NCI-H1694 (cell line): ENCODE measurements at places on chromosomes 6 and 20.

DNA sequence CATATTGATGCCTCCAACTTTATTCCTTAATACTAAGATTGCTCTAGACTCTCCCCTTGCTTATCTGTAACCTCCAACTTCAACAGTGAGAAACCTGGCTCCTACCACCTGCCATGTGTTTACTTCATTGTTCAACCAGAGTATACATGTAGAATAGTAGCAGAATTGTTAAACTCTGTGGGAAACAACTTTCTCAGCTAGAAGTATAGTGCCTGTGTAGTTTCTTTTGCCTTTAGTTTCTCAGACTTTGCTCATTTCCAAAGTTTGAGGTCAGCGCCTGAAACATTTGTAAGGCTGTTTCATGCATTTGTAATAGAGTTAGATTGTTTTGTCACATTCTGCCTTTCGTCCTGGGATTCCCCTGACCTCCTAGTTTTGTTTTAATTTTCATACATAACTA is 34.9 kb upstream of the HECA start:
- DNase-seq: no peak

DNA sequence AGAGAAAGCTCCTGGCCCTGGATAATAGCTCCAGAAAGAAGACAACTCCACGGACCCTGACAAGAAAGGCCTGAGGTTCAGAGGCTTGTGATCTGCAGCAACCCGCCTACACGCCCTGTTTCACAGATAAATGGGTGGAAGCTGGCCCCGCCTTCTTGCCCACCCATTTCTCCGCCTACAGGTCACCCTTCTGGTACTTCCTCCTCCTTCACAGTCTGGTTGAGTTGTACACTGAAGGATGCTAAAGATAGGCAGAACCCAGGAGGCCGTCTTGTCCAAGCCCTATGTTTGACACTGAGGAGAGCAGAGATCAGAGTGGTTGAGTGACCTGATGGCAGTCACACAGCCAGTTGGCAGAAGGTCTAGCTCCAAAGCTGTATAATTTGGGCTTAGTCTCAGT is 34.2 kb upstream of the MDGA1 start:
- DNase-seq: no peak

- peak; percentile 13 for DNase-seq
Measured at GRCh38 chr6:5497896-5498578, 236.7 kb downstream of the FARS2 start.

DNA sequence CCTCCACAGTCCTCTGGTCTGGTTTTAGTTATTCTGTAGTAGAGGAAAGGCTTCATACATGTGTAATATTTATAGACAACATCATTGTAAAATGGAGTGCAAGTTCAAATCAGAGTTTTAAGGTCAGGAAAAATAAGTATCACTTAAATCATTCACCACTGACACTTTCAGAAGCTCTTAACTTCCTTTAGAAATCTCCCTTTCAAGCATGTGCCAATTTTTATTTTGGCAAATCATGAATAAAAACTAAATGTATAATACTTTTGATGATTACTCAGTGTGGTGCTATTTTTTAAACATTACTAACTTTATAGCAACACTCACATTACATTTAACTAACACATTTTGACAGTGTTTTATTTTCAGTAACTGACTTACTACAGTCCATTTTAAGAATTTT is 112.2 kb downstream of the OGFRL1 start:
- DNase-seq: no peak

- no peak for DNase-seq
Measured at GRCh38 chr20:32605167-32605656, 20.1 kb upstream of the NOL4L start.

DNA sequence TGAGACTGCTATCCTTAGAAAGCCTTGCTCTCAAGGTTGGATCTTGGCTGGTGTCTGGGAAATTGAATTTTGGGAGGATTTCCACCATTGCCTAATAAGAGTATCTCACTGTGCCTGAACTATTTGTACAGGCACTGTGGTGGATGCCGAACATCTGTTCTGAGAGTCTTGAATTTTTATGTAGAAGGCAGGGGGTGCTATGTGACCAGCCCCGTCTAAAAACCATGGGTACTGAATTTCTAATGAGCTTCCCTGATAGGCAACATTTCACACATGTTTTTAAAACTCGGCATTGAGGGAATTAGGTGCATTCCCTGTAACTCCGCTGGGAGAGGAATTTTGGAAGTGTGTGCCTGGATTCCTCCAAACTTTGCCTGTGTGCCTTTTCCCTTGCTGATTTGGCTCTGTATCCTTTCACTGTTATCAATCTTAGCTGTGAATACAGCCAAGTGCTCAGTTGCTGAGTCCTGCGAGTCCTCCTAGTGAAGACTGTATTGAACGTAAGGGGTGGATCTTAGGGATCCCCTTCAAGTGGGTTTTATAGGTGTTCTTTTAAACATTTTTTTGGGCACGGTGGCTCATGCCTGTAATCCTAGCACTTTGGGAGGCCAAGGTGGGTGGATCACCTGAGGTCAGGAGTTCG is 27.6 kb upstream of the SCAF8 start:
- no peak for DNase-seq

DNA sequence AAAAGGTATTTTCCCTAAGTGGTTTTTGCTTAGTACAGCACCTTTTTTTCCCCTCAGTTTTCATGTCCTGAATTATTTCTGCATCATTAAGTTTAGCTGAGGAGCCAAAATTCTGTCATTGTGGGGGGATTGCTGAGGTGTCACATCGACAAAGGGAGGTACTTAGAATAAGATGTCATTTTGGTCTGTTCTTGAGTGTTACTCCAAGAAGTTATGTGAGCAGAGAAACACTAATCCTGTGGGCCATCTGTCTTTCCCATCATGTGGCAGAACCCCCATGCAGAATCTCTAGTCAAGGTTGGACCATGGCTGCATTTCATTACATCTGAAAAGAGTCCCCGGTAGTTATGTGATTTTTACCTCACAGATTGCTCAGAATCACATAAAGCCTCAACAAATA is 167.8 kb upstream of the CENPW start:
- DNase-seq: no peak

DNA sequence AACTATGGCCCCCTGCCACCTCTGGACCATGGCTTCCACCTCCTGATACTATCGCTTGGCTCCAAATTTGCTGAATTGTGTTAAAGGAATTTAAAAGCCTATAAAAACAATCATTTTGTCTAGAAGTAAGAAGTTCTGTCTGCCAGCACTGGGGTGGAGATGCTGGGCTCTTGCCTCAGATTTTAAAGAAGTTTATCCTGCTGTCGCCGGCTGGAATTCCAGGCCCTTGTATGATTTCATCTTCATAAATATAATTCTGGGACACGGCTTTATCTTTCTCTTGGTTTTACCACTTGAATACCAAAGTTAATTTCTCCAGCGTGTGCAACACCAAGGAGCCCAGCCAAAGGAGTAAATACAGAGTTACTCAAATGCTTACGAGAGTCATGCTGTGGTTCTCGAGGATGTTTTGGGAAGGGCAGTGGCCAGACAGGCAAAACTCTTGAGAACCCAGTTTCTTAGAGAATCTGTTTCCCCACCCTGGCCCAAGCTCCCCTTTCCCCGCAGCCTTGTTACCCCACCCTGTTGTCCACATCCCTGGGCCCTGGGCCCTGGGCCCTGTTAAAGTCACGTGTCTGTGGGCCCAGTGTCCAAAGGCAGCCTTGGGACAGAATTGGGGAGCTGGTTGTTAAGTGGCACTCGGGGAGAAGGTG is 31.9 kb downstream of the C6orf89 start:
- no peak for DNase-seq

- DNase-seq: no peak
Measured at GRCh38 chr6:41439524-41440418, 104.4 kb downstream of the NCR2 start.

DNA sequence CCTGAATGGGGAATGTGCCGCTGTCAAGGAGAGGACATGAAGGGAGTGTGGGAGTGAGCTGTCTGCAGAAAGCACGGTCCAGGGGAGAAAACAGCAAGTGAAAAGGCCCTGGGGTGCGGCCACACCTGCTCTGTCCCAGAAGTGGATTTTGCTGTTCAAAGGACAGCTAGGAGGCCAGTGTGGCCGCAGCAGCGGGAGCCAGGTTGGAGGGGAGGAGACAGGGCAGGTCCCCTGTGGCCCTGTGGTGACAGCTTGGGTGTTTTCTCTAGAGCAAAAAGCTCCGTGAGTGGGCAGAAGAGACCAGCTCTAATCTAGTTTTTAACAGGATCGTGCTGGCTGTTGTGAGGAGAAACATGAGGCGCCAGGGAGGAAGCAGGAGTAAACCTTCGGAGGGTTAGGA is 4.5 kb upstream of the SLC52A3 start:
- no peak for DNase-seq

DNA sequence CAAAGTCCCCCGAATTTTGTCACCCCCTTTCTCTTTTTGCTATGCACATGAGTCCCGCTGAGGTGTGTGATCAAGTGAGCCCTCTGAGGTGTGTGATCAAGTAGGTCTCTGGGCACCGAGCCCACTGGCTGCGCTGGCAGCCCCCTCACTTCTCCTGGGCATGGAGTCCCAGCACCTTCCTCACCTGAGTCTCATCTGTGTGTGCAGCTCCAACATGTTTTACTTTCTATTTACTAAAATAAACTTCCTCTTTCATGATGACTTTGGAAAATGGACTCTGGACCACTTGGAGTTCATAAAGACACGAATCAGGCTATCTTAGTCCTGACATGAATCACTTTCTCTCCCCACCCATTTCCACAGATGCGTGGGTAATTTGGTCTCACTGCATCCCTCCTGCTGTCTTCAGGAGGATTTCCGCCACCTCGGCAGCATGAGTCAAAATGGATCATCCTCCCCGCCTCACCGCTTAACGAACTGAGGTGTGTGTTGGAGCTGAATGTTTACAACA is 39.8 kb downstream of the PRDM1 start:
- DNase-seq: no peak

DNA sequence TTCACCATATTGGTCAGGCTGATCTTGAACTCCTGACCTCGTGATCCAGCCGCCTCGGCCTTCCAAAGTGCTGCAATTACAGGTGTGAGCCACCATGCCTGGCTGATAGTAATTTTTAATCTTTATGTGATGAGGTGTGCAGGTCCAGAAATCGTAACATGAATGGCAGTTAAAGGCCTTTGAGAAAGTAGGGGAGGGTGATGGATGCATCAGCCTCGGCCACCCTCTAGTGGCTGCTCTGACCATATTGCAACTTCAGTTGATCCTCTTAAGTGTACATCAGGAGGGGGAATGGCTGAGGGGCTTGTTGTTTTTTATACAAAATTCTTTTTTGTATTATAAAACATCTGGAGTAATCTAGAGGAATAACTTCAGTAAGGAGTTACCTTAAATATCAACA is 193.0 kb downstream of the ZFAND3 start:
- DNase-seq: no peak

DNA sequence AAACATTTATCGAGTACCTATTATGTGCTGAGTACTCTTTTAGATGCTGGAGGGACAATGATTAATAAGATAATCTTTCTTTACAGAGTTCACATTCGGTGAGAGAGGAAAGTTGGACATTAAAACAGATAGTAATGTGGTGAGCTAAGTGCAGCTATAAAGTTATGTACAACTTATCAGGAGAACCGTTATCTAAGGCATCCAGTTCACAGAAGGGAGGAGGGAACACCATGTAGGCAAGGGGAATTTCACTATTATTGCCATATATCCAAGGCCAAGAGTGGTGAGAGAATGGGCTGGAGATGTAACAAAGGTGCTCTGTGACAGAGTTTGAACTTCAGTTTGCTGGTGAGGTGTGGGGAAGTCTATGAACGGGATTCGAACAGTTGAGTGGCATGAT is 105.8 kb downstream of the CARMIL1 start:
- no peak for DNase-seq

DNA sequence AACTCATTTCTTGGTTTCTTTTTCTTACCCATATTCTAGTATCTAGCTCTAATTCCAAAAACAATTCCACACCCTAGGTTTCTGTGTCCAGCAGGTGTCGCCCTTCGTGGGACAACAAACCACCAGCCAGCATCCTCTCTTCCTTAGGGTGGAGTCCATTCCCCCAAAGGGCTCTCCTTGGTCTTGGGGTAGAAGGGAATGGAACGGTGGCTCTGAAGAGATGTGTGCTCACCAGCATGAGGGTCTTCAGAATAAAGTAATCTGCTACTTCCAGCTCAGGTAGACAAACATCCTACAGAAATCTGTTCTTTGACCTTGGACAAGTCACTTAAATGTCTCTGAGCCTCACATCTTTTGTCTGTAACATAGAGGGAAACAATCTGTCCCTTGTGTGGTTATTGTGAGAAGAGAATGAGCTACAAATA is 7.2 kb downstream of the HLA-DMB start:
- peak; percentile 12 for DNase-seq

DNA sequence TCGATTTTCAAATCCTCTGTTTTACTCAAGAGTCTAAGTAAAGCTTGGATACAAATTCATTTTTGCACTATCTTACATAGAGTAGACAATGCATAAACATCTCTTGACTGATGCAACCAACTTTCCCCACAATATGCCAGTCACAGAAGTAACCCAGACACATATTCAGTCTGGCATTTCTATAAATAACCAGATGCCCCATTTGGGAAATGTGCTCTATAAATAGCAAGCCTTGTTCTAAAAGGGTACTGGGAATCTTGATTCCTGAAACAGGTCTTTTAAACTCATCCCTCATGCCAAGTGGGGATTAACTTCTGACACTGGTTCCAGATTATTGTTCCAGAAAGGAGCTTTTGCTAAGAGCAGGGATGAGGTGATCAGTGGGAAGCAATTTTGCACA is 411.7 kb downstream of the EPM2A start:
- DNase-seq: no peak

- DNase-seq: no peak
Measured at GRCh38 chr6:5095236-5095635, 10.1 kb downstream of the PPP1R3G start.

DNA sequence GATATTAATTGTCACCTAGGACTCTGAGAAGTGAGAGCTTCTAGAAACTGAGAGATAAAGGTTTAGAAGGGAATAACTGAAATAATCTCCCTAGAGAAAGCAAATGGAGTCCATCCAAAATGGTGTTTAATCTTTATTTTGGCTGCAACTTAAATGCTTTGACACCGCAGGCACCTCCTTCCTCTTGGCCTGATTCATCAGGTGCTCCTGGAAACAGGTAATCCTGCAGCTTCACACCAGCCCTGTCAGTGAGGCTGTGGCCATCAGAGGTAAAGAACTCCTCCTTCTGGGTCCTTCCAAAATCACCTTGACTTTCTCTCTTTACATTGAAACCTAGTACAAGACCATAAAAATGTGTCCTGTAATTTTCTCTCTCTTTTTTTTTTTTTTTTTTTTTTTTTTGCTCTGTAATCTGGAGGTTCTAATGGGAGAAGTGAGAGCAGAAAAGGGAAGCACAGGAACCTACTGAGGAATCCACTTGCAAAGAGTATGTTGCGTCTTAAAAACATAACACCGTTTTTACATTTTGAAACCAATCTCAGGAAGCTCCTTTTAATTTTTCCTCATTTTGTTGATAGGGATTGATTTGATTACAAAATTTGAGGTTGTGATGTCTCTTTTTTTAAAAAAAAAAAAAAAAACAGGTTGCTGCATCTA is 124.2 kb downstream of the LRRC1 start:
- DNase-seq: no peak
